Stimulated activated CD8-positive, alpha-beta memory T cell treated with anti-CD3 and anti-CD28 coated beads, Interleukin-4, amount 100 ng/mL, for 1 hour (primary cell): ENCODE measurements at places on chromosomes 5 and 9.

DNA sequence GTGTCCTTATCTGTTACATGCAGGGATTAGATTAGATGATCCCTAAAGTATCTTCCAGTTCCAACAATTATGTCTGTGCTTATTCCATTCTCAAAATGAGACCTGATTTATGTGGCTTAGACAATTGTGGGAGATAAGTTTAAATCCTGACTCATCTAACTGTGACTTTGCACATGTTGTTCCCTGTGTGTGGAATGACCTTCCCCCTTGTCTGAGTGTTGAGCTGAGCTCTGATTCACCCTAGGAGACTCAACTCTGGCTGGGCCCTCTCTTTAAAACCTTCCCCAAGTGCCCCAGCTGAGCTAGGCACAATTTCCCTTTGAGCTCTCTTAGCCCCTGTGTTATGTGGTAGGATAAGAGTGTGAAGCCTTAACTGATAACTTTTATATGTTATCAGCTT is 118.9 kb upstream of the ELL2 start:
- DNase-seq: no peak

DNA sequence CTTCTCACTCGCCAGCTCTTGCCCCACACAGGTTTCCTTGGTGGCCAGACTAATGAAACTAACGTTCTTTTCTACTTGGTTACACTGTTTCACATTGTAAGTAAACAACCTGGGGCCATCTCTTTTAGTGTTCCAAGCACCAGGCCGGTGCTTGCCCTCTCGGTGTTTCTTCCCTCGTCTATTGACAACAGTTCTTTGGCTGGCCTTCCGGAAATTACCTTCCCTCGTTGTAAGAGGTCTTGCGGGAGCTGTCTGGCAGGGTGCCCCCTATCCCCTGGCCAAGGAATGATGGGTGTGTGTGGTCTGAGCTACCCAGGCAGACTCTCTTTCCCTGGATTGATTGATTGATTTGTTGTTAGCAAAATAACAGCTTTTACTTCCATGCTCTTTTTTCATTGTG is 918 bp upstream of the MYMK start:
- DNase-seq: no peak

DNA sequence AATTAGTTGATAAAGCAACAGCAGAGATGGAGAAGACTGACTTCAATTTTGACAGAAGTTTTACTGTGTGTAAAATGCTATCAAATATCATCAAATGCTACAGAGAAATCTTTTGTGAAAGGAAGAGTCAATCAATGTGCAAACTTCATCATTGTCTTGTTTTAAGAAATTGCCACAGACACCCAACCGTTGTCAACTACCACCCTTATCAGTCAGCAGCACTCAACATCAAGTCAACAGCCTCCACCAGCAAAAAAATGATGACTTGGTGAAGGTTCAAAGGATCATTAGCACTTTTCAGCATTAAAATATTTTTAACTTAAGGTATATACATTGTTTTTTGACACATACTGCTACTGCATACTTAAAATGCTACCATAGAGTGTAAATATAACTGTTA is 888.8 kb downstream of the CDH18 start:
- DNase-seq: no peak

GRCh38 chr9:108628316-108628715 is 227.5 kb downstream of the ACTL7B start:
- no peak for DNase-seq

DNA sequence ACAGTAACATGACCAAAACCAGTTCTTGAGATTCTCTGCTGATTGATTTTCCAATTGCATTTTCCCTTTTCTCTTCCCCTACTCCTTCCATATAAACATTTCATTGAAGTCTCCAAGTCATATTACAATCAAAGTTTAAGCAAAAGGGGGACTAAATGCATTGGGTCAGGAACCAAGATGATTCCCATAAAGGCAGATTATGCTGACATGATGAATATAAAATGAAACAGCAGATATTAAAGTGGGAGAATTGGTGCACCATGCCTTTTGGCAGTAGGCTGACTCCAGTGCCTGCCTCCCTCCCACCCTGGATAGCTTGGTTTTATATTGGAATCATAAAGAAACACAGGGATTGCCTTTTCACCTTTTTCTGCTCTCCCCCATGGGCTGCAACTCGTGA is 118.4 kb downstream of the ASTN2 start:
- no peak for DNase-seq

DNA sequence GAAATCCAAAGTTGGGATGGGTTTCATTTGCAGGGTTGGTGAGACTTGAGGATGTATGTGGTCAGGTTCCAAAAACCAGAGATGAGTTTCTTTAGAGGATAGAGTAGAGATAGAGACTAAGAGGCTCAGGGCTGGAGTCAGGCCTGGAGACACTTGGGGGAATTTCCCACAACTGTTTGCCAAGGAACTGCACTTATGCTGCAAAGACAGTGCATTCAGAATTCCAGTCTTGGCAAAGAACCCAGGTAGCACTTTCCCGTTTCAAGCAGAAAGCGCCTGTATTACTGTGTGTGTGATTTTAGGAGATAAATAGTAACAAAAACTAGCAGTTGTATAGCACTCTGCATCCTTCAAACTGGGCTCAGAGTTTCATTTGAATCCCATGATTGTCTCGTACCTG is 55.4 kb downstream of the SNCAIP start:
- no peak for DNase-seq

DNA sequence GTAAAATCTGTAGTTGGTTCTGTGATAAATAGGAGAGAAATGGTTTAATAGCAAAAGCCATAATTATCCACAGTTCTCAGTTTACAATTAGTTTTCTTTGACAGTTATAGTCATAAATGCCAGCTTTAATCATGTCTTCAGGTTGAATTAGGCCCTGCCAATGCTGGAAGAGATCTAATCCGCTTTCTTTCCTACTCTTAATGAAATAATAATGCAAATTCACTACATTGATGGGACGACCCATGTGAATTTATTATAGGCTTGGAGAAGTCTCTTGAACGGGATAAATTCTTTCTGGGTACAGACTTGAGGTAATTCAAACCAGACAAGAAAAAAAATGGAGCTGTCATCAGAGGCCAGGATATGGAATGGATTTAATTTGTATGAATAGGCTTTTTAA is 950.4 kb downstream of the EFNA5 start:
- DNase-seq: no peak

- peak; percentile 61 for DNase-seq
These were observed 12.8 kb upstream of the NDFIP1 start for GRCh38 chr5:142095651-142096330.

GRCh38 chr9:136122425-136123383 is 4.0 kb upstream of the TMEM250 start:
- DNase-seq: no peak

GRCh38 chr9:20309124-20309523 is 313.2 kb downstream of the MLLT3 start:
- no peak for DNase-seq

- DNase-seq: no peak
These were observed 18.7 kb downstream of the HMCN2 start for GRCh38 chr9:130284249-130284625.

- DNase-seq: no peak
These were observed 139.6 kb downstream of the MTX3 start for GRCh38 chr5:79851391-79851863.

DNA sequence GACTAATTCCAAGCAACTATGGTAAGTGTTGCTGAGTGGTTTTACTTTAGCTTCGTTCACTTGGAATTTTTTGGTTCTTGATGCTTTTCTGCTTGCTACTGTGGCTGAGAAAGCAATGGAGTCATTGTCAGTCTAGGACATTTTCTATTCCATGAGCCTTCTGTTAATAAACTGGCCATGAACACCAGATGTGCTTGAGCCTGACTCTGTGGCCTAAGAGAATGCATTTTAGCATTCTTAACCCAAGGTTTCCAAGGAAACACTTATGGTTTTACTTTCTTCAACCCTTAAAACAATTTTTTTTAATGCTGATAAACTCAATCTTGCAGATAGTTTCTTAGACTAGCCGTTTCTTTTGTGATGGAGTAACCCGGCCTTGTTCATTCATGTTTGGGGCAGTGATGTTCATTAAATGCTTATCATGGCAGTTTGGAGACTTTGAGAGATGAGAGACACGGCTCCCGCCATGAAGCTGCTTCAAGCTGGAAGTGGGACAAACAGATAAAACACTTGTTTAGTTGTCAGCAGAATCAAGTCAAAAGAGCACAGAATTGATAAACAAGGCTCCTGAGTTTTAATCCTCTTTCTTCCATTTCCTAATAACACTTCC is 42.4 kb downstream of the OSTF1 start:
- no peak for DNase-seq

- no peak for DNase-seq
These were observed 15.5 kb downstream of the GOLPH3 start for GRCh38 chr5:32158679-32158975.

DNA sequence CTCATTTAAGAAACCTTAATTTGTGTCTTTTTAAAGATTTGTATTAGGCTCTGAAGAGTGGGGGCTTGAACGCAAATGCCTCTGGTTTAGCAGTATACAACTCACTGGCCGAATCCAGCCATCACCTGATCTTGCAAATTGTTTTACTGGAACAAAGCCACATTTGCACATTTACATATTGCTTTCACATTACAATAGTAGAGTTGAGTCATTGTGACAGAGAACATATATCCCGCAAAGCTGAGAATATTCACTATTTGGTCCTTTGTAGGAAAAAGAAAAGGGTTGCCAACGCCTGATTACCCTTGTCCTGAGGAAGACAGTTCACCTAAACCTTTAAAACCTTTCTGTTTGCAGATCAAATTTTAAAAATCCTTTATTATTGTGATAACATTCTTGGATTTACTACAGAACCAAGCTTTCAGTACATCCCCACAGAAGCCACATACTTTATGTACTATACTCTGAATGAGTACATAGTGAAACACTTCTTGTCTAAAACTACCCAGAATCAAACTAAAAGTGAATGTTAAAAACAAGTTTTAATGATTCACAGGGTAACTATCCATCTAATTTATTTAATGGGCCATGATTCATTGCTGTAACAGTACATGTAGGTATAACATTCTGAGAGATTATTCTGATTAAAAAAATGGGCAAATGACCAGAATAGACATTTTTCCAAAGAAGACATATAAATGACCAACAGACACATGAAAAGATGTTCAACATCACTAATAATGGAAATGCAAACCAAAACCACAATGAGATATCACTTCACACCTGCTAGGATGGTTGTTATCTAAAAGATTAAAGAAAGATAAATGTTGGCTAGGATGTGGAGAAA is 161.0 kb downstream of the SLC25A46 start:
- no peak for DNase-seq

GRCh38 chr5:126515337-126515736 is 79.7 kb downstream of the ALDH7A1 start:
- no peak for DNase-seq

DNA sequence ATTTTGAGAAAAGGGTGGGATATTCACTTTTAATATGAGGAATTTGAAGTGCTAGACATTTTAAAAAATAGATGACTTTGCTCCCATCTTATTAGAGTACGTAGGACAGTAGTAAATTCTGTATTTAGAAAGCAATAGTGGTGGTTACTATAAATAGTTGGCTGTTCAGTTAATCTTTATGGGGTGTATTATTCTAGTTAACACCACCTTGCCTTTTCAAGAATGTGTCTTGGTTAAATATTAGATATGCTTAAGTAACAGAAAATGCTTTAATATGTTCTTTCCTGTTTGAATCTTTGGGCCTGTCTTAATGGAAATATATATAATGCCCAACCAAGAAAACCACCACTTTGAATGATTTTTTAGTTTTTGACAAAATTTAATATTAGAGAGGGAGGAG is 608.7 kb upstream of the FAM174A start:
- DNase-seq: no peak
